ENCODE measurements at places on chromosomes 7 and 10.

- DNase-seq = peak; percentile 31
Observed at GRCh38 chr7:86904949-86905834, 154.3 kb downstream of the ELAPOR2 start.

- no peak for DNase-seq
Observed at GRCh38 chr7:21566094-21566493, 23.3 kb downstream of the DNAH11 start.

DNA sequence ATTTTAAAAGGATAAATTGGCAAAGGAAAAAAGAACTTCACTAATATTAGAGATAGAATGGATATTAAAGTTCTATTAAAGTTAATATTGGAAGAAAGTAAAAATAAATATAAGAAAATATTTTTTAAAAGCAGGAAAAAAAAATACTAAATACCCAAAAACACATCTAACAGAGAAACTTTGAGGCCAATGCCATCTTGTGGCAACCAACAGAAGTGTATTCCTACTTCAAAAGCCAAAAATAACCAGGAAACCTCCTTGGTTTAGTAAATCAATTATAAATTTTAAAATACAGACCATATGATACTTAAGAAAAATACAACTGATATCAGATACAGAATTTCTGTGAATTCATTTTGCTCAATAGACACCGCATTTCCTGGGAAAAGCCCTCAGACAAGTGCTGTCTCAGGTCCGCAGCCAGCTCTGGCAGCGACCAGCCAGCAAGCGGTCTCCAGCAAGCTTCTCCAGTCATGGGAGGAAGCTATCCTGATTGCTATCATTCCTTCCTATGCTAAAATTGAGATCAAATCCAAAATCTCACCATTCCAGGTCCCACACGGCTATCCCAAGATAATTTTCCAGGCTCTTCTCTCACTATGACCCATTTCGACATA is 65.3 kb downstream of the LMBR1 start:
- peak; percentile 27 for DNase-seq

- no peak for DNase-seq
Observed at GRCh38 chr10:60513281-60513680, 123.6 kb upstream of the ANK3 start.

GRCh38 chr10:53579773-53580172 is 807.2 kb upstream of the MBL2 start:
- DNase-seq = no peak

DNA sequence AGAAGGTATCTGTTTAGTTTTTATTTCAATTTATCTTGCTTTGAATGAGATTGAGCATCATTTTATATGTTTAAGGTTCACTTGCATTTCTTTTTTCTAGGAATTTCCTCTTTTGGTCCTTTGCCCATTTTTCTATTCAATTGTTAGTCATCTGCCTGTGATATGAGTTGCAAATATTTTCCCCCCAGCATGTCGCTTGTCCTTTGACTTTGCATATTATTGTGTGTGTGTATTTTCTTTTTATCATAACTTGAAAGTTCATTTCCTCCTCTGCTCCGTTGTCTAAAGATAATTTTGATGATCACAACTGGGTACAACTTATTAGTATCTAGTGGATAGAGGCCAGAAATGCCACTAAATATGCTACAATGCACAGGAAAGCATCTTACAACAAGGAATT is 132.7 kb upstream of the MDFIC start:
- no peak for DNase-seq

- DNase-seq = no peak
Observed at GRCh38 chr7:21113609-21114415, 314.1 kb upstream of the SP4 start.

GRCh38 chr7:130948822-130949221 is 214.8 kb upstream of the KLF14 start:
- no peak for DNase-seq

GRCh38 chr10:84423719-84424118 is 95.3 kb downstream of the CCSER2 start:
- DNase-seq = no peak

DNA sequence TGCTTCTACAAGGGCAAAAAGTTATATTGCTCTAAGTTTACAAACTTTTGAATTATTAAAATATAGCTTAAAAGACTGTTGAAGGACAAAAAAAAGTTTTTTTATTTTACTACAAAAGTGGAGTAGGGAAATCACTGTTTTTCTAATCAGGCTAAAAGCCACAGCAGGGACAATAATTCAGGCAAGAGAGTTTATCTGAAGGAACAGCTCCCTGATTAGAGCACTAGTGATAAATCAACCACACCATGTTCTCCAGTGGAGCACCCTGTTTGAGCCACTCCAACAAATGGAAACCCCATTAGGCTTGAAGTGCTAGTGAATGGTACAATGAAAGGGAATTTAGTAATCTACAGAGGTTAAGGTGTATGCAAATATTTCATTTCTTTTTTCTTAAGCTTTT is 357.1 kb downstream of the SEMA3D start:
- no peak for DNase-seq

DNA sequence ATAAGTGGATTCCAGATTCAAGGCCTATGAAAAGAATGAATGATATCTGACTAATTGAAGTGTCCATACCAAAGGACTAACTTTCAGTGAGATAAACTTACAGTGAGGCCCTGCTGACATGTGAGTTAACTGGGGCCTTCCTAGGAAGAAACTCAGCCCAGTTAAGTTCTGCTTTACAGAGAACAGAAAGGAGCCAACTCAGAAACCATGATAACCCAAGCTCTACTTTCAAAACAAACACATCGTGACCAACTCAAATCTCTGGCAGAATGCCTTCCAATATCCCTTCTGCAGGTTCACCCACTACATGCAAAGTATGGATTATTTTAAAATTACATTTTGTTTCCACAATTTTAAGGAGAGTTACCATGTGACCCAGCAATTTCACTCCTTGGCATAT is 75.8 kb upstream of the MRLN start:
- no peak for DNase-seq

- peak; percentile 35 for DNase-seq
Observed at GRCh38 chr10:78211561-78212051, 177.9 kb downstream of the RPS24 start.

- DNase-seq = peak; percentile 54
Observed at GRCh38 chr7:2399848-2400587, 3.4 kb upstream of the CHST12 start.

GRCh38 chr10:29317027-29317420 is 28.2 kb downstream of the LYZL1 start:
- no peak for DNase-seq

DNA sequence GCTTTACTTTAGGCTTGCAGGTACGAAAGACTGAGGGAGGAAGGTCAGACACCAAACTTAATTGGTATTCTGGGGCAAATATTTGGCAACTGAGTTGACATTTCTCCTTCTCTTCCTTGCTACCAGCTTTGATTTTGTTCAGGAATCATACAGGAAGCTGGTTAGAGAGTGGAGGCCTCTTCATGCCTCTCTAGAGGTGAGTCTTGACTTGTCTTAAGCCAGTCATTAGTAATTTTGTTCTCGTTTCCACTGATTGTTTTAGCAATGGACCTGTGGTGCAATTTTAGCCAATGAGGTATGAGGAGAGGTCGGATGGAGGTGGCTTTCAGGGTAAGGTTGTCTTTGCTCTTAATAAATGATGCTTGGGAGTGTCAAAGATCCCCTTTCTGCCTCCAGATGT is 2.4 kb upstream of the RP9 start:
- no peak for DNase-seq

DNA sequence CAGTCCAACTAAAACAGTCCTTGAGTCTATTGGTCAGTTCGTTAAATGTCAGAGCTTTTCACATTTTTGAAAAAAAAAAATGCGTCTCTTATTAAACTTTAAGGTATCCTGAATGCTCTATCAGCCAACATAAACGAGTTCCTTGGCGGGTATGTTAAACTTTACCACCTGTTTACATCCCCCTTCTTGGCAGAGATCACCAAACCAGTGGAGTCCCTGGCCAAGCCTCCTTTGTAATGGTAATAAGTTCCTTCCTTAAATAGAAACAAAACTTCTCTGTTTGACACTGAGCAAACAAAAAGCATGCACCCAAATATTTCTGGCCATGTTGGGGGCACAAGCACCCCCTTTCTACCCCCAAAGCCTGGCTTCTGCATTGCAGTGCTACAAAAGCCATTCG is 3.2 kb downstream of the TRIL start:
- no peak for DNase-seq

- DNase-seq = no peak
Observed at GRCh38 chr10:3757250-3757637, 27.8 kb downstream of the KLF6 start.

DNA sequence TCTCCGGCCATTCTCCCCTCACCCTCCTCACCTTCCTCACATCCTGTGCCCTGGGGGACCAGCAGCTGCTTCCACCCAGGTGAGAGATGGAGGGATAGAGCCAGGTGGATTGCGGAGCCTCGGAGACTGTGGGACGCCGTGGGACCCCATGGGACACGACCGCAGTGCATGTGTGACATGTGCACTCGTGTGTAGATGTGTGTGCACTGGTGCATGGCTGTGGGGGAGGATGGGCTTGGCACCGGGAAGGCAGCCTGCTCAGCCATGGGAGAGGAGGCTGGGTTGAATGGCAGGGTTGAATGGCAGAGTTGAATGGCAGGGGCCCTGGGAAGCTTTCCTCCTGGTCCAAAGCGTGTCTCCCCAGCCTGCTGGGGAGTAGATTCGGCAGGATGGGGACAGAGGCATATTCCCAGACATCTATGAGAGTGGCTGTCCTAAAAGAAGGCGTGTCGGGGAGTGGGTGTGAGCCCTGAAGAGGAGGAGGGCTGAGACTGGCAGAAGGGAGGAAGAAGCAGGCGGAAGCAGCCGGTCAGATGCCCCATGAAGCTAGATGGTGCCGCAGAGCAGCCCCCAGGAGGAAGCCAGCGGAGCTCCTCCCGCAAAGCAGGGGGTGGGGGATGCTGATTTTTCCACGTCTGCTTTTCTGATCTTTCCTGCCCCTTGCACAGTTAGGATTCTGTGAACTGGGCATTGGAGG is 815 bp downstream of the GIMAP8 start:
- DNase-seq = no peak

GRCh38 chr7:150567169-150567568 is at the start of gene GIMAP4:
Gene GIMAP4 (plus strand): TSS chr7:150567390. CDS start chr7:150569902, 2,512 bp downstream.
- no peak for DNase-seq

DNA sequence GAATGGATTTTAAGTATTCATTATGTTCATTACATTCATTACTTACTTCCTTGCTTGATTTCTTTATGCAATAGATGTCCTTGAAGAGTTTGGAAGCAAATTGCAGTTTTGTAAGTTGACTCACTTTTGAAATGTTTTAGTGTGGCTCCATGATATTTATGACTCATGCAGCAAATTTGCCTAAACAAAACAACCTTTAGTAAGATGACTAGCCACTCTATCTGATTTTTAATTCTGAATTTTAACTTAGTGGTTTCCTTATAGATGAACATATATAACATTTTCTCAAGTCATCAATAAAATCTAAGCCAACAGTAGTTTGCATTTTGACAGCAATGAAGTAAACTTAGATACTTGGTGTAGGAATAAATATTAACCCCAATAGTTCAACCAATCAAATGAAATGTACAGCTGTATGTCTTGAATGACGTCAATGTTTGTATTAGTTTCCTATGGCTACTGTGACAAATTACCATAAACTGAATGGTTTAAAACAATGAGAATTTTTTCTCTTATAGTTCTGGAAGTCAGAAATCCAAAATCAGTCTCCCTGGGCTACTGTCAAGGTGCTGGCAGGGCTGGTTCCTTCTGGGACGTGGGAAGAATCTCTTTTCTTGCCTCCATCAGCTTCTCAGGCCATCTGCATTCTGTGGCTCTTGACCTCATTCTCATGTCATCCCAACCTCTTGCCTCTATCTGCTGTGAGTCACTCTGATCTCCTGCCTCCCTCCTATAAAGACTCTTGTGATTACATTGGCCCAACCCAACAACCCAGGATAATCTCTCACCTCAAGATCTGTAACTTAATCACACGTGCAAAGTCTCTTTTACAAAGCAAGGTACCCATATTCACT is 73.4 kb downstream of the AHR start:
- no peak for DNase-seq

GRCh38 chr7:78683566-78683965 is 769.9 kb downstream of the MAGI2 start:
- DNase-seq = no peak

- no peak for DNase-seq
Observed at GRCh38 chr10:123346581-123346980, 192.4 kb downstream of the BUB3 start.

GRCh38 chr7:33654676-33655075 is 250.7 kb upstream of the BMPER start:
- DNase-seq = no peak

GRCh38 chr7:1675036-1675671 is 5.1 kb downstream of the ELFN1 start:
- DNase-seq = no peak

DNA sequence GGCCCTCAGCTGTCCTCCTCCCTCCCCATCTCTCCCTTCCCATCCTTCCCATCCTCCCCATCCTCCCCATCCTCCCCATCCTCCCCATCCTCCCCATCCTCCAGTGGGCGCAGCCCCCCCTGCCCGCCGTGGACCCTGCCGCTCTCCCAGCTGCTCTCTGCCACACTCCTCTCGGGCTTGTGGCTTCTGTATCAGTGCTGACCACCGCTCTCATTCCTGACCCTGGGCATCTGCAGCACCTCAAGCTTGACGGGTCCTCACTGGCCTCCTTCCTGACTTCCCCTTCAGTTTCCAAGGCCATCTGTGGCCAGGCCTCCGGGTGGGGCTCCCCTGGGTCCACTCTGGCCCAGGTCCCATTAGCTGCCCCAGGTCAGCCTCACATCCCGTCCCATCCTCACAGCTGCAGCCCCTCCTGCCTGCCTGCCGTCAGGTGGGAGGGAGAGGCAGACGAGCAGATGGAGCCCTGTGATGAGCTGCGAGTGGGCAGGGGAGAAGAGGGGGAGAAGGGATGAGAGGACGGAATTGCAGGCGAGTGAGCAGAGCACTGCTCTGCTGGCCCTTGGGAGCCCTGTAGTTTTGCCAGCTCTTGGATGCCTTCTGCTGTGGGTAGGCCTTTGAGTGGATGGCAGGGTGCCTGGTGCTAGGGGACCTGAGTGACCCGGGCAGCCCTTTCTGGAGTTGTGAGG is 35.7 kb downstream of the LHPP start:
- DNase-seq = peak; percentile 16

DNA sequence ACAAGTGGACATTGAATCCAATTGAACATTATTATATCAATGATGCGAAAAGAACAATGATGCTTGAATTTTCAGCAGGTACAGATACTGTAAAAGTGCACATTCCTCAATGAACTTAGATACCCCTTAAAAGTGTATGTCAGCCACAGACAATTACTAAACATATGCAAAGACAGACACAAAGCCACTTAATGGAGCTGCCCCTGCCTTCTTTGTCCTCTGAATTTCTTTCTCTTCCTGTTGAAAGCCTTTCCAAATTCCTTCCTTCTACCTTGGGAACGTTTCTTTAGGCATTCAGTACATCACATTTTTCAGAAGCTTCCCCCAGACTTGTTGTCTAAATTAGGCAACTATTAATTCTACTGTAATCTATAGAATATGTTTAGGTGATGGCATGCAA is 706.8 kb upstream of the MBL2 start:
- no peak for DNase-seq
